ENCODE measurements at places on chromosomes 2 and 18. TPM values are rescaled to one million over a fixed set of nuclear protein-coding genes. Genes with fewer than 3 reads are reported as not detected.

- no peak for DNase-seq
These were observed 96.6 kb upstream of the LYPD1 start for GRCh38 chr2:132766573-132766972.

DNA sequence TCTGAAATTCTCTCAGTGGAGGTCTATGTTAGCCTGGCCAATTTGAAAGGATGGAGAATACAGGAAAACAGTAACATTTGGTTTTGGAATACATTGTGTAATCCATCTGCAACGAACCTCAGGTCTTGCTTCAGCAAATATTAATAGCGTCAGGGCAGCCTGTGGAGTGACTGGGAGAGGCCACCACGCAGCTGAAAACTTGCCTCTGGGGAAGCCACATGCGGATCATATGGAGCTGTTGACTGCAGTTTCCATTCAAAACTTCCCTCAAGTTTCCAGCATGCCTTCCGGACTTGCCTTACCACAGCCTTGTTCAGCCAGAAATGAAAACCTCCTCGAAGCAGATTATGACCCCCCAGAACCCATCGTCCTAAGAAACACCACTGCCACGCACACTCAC lies 25.7 kb downstream of the BCL11A start:
- DNase-seq = no peak

GRCh38 chr2:8475349-8476031 lies 206.4 kb upstream of the ID2 start:
- no peak for DNase-seq

GRCh38 chr2:46117379-46117778 lies 179.8 kb upstream of the EPAS1 start:
- no peak for DNase-seq

The DLGAP1 gene
- total RNA-seq = 7.5 TPM

The C2orf81 gene
- total RNA-seq = 0.74 TPM

The BUB1 gene
- 32.4 TPM for total RNA-seq

Measured in urinary bladder (tissue), 4 donors.